ENCODE measurements at places on chromosomes 16 and 17.

GRCh38 chr17:2418572-2418971, 17.7 kb upstream of the MNT start:
- H3K4me1 ChIP-seq: peaks cover 38% of the 10 kb centered on the region
- peak overlapping the region; percentile 49 for H3K4me3 ChIP-seq
- no peak for DNase-seq
- peak overlapping the region; percentile 72 for H3K27ac ChIP-seq
- peaks cover 30% of the 10 kb centered on the region for H3K36me3 ChIP-seq
- no peaks in the 10 kb centered on the region for H3K27me3 ChIP-seq

DNA sequence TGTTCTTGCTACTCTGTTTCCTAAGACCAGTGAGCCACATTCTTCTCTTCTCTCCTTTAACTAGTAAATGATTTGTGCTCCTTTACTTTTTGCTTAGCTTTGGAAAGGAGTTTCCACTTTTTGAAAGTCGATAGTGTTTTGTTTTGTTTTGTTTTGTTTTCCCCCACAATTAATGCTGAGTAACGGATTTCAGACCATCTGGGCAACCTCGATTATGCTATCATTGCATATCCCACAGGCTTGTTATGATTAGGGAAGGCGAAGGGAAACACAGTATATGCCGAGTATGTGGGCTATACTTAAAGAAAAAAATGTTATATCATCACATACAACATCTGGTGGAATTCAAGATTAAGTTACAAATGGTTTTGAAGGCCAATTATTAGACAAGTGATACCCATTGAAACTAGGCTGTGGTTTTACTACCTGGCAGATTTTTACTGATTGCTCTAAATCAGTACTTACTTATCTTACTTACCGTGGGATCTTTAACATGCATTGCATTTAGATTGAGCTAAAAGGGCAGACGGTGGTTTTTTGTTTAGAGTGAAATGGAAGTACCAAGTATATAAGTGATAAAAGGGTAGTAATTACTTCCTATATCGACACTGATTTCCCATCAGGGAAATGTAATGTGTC, 361.3 kb upstream of the SOX9 start:
- no peak for DNase-seq
- H3K4me3 ChIP-seq: no peak overlapping the region
- H3K27ac ChIP-seq: no peak overlapping the region
- no peaks in the 10 kb centered on the region for H3K36me3 ChIP-seq
- peaks cover under 1% of the 10 kb centered on the region for H3K27me3 ChIP-seq

GRCh38 chr17:80260069-80260535, 550 bp upstream of the RNF213 start:
- H3K4me1 ChIP-seq: peaks cover 60% of the 10 kb centered on the region
- peak overlapping the region; percentile 78 for H3K4me3 ChIP-seq
- DNase-seq: peak; percentile 71

DNA sequence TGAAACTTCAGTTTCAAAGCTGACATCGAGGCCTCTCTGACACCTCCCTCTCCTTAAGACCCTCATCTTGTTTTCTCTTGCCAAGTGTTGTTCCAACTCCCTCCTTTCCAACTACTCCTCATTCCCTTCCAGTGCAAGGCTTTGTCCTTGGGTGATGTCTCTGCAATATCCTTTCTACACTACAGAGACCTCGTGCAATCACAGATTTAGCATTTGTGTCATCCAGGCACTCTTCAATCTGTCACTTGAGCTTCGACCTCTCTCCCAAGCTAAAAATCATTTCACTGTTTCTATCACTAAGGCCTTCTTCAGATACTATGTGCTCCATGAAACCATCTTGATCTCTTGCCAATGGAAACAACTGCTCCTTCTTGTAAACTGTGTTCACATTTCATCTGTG, 31.6 kb downstream of the TEKT3 start:
- no peaks in the 10 kb centered on the region for H3K27me3 ChIP-seq
- H3K4me3 ChIP-seq: no peak overlapping the region
- DNase-seq: no peak

GRCh38 chr17:27390540-27390939, 65.7 kb upstream of the KSR1 start:
- no peaks in the 10 kb centered on the region for H3K36me3 ChIP-seq
- no peak overlapping the region for H3K4me3 ChIP-seq
- no peaks in the 10 kb centered on the region for H3K27me3 ChIP-seq

DNA sequence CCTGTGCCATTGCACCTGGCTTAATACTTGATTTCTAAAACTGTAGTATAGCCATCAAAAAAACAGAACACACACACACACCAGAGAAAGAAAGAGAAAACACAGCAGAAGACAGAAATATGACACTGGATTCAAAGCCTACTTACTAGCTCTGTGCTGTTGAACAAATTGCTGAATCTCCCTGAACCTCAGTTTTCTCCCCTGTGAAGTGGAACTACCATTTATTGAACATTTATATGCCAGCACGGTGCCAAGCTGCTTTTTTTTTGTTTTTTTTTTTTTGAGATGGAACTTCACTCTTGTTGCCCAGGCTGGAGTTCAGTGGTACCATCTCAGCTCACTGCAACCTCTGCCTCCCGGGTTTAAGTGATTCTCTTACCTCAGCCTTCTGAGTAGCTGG, 13.2 kb upstream of the ALOX12B start:
- H3K4me3 ChIP-seq: no peak overlapping the region
- no peak for DNase-seq
- no peak overlapping the region for H3K27ac ChIP-seq

DNA sequence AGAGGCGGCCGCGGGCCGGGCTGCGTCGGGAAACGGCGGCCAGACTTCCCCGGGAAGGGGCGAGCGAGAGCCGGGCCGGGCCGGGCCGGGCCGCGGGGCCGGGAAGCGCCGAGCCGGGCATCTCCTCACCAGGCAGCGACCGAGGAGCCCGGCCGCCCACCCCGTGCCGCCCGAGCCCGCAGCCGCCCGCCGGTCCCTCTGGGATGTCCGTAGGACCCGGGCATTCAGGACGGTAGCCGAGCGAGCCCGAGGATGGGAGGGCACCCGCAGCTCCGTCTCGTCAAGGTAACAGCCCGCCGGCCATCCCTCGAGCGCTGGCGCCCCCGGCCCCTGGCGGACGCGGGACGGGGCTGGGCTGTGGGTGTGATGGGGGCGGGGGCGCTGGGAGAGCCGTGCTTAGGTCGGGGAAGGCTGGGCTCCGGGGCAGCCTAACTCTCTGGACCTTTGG, at the start of gene CRHR1:
Gene CRHR1, plus strand, starts transcription at position 28 of the 448 bp plus-strand sequence. Its CDS starts 225 bp downstream, at position 253.
- no peak within 1 kb of the TSS for H3K27ac ChIP-seq
- peaks cover 97% of the 10 kb centered on the region for H3K27me3 ChIP-seq
- H3K36me3 ChIP-seq: no peaks in the 10 kb centered on the region
- peaks cover 25% of the 10 kb centered on the region for H3K4me1 ChIP-seq

- no peaks in the 10 kb centered on the region for H3K27me3 ChIP-seq
- H3K36me3 ChIP-seq: no peaks in the 10 kb centered on the region
- H3K4me3 ChIP-seq: no peak overlapping the region
- peaks cover 13% of the 10 kb centered on the region for H3K4me1 ChIP-seq
- no peak for DNase-seq
Measured at GRCh38 chr17:47199627-47200324, 9.4 kb upstream of the MYL4 start.

DNA sequence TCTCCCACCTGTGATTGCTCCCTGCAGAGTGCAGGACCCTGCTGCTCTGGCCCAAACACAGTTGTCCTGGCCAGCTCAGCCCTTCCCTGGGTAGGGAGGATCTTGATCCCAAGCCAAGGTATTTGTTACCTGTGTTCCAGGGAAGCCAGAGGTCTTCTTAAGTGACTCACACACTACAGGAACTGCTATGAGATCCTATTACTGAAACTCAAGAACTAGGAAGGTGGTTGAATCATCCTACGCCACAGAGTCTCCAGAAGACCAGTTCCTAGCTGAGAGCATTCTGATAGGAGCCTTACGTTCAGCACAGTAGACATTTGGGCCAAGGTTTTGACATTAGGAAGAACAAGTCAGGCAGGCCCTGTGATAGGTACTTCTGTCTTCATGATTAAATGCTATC, 12.0 kb downstream of the CHST6 start:
- H3K27ac ChIP-seq: no peak overlapping the region
- no peak for DNase-seq
- H3K27me3 ChIP-seq: no peaks in the 10 kb centered on the region
- no peak overlapping the region for H3K4me3 ChIP-seq
- H3K4me1 ChIP-seq: no peaks in the 10 kb centered on the region

- no peaks in the 10 kb centered on the region for H3K36me3 ChIP-seq
- peaks cover 85% of the 10 kb centered on the region for H3K4me1 ChIP-seq
- H3K27me3 ChIP-seq: no peaks in the 10 kb centered on the region
- H3K4me3 ChIP-seq: peak overlapping the region; percentile 88
- DNase-seq: no peak
Measured at GRCh38 chr16:4317532-4318450, 1.9 kb downstream of the GLIS2 start.

GRCh38 chr16:89604764-89605163, 8.7 kb upstream of the DPEP1 start:
- DNase-seq: no peak
- peaks cover 9% of the 10 kb centered on the region for H3K4me1 ChIP-seq
- H3K27ac ChIP-seq: no peak overlapping the region

- no peak for DNase-seq
- no peak overlapping the region for H3K27ac ChIP-seq
- H3K36me3 ChIP-seq: no peaks in the 10 kb centered on the region
- peaks cover 14% of the 10 kb centered on the region for H3K4me1 ChIP-seq
- no peak overlapping the region for H3K4me3 ChIP-seq
- H3K27me3 ChIP-seq: no peaks in the 10 kb centered on the region
Measured at GRCh38 chr16:17316005-17316404, 154.8 kb downstream of the XYLT1 start.

- peaks cover 8% of the 10 kb centered on the region for H3K4me1 ChIP-seq
- DNase-seq: no peak
- no peaks in the 10 kb centered on the region for H3K27me3 ChIP-seq
- H3K27ac ChIP-seq: no peak overlapping the region
- no peak overlapping the region for H3K4me3 ChIP-seq
Measured at GRCh38 chr17:76151896-76152454, 10.9 kb upstream of the FOXJ1 start.

DNA sequence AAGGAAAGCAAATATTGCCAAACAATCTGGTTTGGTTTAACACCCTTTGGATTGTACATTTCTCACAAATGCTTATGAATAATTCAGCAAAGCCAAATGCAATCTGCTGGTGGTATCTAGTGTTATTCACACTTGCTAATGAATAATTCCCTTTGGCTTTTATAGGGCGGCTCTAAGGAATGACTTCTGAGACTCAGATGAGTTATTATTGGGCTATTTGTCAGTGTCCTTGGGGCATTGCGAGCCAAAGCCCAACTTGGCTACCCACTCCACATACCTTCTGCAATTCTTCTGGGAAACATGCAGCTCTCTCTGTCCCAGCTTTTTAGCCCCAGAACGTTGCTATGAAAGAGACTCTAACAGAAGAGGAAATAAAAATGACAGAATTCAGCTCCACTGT, 41.1 kb downstream of the FTO start:
- H3K27ac ChIP-seq: no peak overlapping the region
- no peaks in the 10 kb centered on the region for H3K36me3 ChIP-seq
- no peaks in the 10 kb centered on the region for H3K27me3 ChIP-seq
- H3K4me3 ChIP-seq: no peak overlapping the region
- no peak for DNase-seq
- peaks cover 30% of the 10 kb centered on the region for H3K4me1 ChIP-seq

- peak; percentile 70 for DNase-seq
- no peaks in the 10 kb centered on the region for H3K36me3 ChIP-seq
- H3K27me3 ChIP-seq: peaks cover 52% of the 10 kb centered on the region
- peak within 1 kb of the TSS; percentile 68 for H3K4me3 ChIP-seq
- H3K27ac ChIP-seq: peak within 1 kb of the TSS; percentile 73
- peaks cover 20% of the 10 kb centered on the region for H3K4me1 ChIP-seq
Measured at GRCh38 chr17:7650509-7651096, at the start of gene ATP1B2. Gene ATP1B2, plus strand, starts transcription at chr17:7650926. Its CDS starts 593 bp downstream, at chr17:7651519.
